ENCODE measurements at places on chromosomes 16 and 17.

- DNase-seq = no peak
Observed at GRCh38 chr17:19651451-19652238, 3.1 kb downstream of the ALDH3A2 start.

- DNase-seq = no peak
Observed at GRCh38 chr16:26700250-26700649, 366.5 kb upstream of the C16orf82 start.

DNA sequence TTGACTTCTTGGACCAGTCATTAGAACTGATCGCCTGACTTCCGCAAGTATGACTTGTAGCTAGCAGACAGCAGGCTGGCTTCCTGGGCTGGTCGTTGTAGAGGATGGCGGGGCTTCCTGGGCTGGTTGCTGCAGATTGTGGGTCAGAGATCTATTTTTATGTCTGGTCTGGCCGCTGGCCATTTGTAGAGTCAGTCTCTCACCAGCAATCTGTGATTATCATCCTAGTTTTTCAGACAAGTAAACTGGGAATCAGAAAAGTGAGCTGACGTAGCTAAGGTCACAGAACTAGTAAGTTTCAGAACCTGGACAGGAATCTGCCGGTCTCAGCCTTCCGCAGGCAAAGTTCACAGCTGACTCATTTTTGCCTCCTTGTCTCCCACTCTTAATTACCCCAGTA is 19.1 kb downstream of the GPR142 start:
- DNase-seq = no peak

DNA sequence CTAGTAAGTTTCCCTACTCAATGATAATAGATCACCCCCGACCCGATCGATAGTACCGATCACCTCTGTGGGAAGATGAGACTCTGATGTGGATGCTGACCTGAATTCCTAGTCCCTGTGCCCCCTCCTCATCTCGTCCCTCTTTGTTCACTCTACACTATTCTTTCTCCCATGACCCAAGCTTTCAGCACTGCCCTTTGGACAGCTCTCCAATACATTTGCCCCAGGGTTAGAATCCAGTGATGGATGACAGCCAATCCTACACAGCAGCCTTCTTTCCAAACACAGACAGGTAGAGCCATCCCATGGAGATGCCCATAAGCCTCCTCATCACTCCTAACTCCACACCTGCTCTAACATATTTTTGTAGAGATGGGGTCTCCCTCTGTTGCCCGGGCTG is 141.1 kb downstream of the GSG1L start:
- DNase-seq = no peak

DNA sequence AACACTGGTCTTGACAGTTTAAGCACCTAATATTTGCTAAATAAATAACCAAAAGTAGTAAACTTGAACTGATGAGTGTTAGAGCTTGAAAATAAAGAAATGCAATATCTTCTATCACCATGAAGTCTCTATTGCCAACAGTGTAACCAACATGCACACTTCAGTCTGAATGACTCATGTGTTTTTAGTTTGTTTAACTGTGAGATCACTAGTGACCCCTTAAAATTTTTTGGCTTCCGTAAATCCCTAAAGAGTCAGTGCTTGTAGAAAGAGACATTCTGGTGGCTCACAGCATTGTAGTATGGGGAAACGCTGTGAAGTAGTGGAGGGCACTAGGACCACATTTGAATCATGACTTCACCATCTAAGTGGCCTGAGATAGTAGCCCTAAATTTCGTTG is 341.1 kb downstream of the PMP22 start:
- no peak for DNase-seq

- no peak for DNase-seq
Observed at GRCh38 chr16:84279881-84280280, 14.8 kb upstream of the WFDC1 start.

- DNase-seq = no peak
Observed at GRCh38 chr16:83530293-83530692, 277.5 kb upstream of the HSBP1 start.

GRCh38 chr16:74682556-74682955 is 15.9 kb upstream of the RFWD3 start:
- no peak for DNase-seq

DNA sequence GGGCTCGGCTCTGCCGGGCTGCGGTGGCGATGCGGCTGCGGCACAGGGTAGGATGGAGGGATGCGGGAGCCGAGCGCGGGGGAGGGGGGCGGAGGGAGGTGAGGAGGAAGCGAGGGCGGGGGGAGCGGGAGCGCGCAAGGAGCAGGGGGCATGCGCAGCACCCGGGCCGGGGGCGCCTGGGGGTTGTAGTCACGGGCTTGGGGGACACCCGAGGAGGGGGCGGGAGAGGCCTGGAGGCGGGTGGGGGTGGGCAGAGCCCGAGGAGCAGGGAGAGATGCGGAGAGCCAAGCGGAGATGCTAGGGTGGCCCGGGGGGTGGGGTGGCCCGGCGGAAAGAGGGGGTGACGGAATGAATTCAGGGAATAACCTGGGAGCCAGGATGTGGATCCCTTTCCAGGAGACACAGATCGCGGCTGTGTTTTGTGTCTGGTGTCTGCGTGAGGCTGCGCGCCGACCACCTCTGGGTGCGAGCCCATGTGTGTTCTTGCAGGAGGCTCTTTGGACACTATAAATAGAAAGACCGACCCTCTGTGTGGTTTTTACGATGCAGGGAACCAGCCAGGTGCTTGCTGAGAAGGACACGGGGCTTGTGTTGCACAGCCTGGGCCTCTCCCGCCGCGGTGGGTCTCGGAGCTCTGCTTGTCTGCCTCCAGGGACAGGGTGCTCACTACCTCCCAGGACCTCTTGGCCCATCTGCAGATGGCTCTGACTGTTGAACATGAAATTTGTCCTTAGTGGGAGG is at the start of gene STX1B:
Gene STX1B (minus strand): TSS at position 54 of the 741 bp plus-strand sequence. CDS start 242 bp downstream, outside the sequence.
- DNase-seq = peak; percentile 21

DNA sequence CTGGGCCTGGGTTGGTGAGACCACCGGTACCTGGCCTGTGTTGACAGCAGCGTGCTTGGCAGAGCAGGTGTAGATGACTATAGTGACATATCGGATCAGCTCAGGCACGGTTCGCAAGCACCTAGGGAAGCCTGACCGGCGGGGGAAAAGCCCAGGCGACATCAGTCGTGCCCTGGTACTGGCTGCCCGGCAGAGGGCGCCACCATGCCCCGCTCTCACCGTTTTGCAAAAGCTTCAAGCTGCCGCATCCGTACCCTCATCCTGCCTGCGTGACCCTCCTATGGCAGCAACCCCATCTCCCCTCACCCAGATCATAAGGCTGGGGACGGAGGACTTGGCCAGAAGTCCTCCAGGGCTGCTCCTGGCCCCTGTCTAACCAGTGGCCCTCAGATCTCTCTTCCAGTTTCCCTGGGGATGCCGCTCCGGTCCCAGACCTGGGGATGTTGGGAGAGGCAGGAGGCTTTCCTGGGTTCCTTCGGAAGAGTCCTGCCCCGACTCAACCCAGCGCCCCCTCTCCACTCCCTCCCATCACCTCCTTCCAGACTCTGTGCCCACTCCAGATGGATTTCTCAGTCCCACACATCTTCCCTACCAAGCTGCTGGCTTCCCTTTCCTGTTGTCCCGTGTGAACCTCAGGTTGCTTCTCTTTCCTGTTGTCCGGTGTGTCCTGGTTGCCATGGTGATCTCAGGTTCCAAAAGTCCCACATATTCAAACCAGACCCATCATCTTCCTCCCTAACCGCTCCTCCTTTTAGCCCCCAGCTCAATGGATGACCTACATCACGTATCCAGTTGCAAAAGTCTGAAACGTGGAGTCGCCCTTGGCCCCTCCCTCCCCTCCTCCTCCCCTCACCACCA is 13.7 kb downstream of the ALOX12B start:
- DNase-seq = peak; percentile 84

DNA sequence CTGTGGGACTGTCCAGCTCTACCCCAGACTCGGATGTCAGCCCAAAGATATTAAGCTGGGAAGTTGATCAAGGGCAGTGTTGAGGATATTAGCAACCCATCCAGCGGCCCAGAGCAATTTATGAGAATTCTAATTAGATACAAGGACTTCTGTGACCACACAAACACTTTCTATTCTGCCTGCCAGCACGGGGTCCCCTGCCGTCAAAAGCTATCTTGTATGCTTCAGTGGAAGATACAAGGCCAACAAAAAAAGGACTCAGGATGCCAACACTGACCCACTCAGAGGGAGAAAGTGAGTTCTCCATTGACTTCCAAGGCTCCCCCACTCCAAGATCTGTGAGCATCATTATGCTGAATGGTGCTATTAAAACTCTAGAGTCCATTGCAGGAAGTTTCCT is 390.7 kb downstream of the GRIN2A start:
- no peak for DNase-seq

- peak; percentile 70 for DNase-seq
Observed at GRCh38 chr17:82019690-82020571, 2.7 kb downstream of the CENPX start.

DNA sequence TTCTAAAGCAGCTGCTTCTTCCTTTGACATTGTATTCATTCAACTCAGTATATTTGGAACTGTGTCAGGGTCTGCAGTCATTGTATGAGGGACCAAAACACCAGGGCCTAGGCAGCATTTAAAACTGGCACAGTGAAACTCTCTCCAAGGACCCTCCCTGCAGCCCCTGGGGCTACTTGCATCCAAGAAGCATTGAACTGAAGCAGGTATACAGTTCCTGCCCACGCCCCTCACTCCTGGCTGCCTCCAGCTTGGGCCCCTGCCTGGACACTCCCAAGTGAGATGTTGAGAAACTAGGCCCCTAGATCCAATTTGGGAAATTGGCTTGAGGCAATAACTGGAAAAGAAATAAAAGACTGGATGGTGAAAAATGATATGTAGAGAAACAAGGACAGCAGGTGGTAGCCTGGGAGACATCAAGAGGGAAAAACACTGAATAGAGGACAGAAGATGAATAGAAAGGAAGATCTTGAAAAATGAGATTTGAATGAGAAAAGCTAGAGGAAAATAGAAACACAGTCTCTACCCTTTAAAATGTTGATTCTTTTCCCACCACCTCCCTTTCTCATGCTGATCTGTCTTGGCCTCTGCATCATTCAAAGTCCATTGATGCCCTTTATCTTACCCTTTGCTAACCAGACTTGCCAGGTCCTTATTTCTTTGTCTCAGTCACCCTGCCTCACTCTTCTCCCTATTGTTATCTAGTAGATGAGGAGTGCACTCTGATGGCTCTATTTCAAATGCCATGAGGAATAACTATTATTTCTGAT is 368.8 kb upstream of the CDH8 start:
- no peak for DNase-seq

- DNase-seq = no peak
Observed at GRCh38 chr16:75921281-75921680, 195.0 kb upstream of the CPHXL start.

GRCh38 chr16:6125483-6126259 is 1028.1 kb upstream of the EEF2KMT start:
- no peak for DNase-seq

DNA sequence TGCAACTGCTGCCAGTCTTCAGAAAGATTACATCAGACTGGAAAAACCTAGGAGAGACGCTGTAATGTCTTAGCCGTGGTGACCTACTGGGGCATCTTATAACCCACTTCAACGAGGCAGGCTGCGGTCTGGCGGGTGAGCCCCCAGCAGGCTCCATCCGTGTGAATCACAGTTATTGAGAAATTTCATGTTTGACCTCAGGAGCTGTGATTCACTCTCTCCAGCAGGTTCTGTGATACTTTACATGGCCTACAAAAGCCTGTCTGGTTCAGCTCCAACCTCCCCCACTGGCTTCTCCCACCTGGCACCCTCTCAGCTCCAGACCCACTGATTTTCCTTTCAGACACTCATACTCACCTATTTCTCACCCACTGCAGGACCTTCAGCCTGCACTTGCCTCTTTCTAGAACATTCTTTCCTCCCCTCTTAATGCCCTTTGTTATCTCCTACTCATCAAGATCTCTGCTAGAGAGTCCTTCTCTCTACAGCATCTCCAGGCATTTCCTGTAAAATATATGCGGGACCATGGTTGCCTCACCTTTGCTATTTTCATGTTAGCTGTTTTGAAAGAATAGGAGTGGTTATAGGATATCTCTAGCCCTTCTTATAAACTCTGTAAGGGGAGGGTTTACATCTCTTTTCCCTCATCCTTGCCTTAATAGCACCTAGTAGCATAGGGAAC is 227.9 kb downstream of the MAF start:
- DNase-seq = peak; percentile 49

DNA sequence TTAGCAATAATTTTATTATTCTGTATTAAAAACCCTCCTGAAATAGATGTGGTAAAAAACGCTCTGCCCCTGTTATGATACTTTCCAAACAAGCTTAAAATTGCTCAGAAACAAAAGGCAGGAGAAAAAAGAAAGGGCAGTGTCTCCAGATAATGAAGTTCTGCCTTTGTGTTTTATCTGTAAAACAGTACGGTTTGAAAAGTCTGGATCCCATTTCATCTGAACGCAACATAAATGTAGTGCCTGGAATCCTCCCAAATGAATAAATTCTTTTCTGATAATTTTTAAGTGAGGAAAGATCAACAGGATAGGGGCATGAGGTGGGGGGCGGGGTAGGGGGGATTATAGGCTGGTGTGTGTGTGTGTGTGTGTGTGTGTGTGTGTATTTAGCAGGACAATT is 87.5 kb upstream of the SOX9 start:
- no peak for DNase-seq

- peak; percentile 50 for DNase-seq
Observed at GRCh38 chr16:56657555-56658326, at the start of gene MT1F. Gene MT1F, plus strand, starts transcription at chr16:56657959. Its CDS starts 100 bp downstream, at chr16:56658059.

DNA sequence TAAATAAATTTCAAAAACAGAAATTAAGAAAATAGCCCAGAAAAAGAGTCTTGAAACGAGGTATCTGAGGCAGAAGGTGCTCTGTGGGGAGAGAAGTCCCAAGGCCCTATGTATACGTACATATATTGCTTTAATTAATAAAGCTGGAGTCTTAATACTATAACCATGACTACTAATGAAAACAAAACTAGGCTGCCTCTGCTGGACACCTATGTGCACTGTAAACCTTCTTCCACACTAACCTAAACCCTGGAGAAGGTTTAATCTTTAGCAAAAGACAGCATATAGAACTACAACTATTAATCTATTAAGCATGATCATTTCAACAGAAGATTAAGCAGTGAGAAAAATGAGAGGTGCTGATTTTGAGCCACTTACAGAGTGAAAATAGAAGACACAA is 153.9 kb upstream of the C17orf78 start:
- DNase-seq = no peak

GRCh38 chr16:86569701-86570447 is 3.2 kb downstream of the FOXC2 start:
- DNase-seq = no peak

- DNase-seq = no peak
Observed at GRCh38 chr17:73788111-73788510, 143.9 kb upstream of the SDK2 start.

- no peak for DNase-seq
Observed at GRCh38 chr16:21222495-21223337, 10.8 kb upstream of the ANKS4B start.

GRCh38 chr16:3295783-3296182 is 9.4 kb downstream of the TIGD7 start:
- no peak for DNase-seq

All from stimulated activated CD4-positive, alpha-beta T cell treated with anti-CD3 and anti-CD28 coated beads, Interleukin-1b, Interleukin-23, amount 100 ng/mL, for 48 hours (primary cell).